Kidney epithelial cell (primary cell): ENCODE measurements at places on chromosomes 2 and 18. TPM values are rescaled to one million over a fixed set of nuclear protein-coding genes. Genes with fewer than 3 reads are reported as not detected.

DNA sequence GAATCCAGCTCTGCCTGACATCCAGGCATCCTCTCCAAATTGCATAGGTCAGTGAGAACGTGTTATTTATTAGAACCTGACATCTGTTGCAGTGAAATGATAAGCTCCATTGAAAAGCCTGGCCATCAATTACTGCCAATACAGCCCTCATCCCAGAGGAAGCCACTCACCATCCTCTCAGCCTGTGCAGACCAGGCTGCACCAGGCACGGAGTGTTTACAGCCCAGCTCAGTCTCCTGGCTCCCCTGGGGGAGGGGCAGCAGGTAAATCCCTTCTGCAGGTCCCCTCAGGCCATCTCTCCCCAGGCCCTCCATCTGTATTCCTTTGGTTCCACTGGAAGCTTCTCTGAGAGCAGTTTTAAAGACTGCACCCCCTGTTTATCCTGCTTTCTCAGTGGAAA is 82.6 kb upstream of the FOSL2 start:
- no peak for DNase-seq

Gene BARD1
- total RNA-seq, result 6.0 and 7.7 TPM in 2 replicates

Gene LAMA1
- total RNA-seq, result 29.5 and 36.6 TPM in 2 replicates

- DNase-seq, result peak; percentile 71
Observed at GRCh38 chr2:191691016-191691735, 13.2 kb downstream of the NABP1 start.

DNA sequence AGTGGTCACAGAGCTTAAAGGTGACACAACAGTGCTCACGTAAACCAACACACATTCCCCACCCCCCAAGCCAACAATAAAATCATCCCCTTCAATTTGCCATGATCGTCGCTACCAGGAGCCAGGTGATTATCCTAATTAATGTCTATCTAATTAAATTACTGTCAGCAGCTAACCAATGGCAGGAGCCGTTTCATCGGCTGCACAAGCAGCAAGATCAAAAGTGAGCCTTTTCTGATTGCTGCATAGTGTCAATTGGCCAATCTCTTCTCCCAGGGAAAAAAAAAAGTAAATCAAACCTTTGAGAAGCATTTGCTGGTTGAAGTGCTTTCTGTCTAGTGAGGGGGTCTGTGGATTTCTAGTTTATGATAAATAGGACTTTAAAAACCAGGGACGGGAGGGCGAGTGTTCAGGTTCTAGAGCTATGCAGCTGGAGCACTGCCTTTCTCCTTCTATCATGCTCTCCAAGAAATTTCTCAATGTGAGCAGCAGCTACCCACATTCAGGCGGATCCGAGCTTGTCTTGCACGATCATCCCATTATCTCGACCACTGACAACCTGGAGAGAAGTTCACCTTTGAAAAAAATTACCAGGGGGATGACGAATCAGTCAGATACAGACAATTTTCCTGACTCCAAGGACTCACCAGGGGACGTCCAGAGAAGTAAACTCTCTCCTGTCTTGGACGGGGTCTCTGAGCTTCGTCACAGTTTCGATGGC is at the start of gene TBR1:
TBR1 (plus strand) TSS at position 311 of the 721 bp plus-strand sequence; CDS start at position 425, 114 bp downstream.
- no peak for DNase-seq
